NCI-H748 treated with DMSO at 0.1 percent for 48 hours (cell line): ENCODE measurements at places on chromosomes 2 and 18.

GRCh38 chr2:212672186-212672585 lies 133.6 kb upstream of the ERBB4 start:
- no peak for DNase-seq

GRCh38 chr2:96273763-96274162 lies 7.7 kb downstream of the CIAO1 start:
- no peak for DNase-seq

DNA sequence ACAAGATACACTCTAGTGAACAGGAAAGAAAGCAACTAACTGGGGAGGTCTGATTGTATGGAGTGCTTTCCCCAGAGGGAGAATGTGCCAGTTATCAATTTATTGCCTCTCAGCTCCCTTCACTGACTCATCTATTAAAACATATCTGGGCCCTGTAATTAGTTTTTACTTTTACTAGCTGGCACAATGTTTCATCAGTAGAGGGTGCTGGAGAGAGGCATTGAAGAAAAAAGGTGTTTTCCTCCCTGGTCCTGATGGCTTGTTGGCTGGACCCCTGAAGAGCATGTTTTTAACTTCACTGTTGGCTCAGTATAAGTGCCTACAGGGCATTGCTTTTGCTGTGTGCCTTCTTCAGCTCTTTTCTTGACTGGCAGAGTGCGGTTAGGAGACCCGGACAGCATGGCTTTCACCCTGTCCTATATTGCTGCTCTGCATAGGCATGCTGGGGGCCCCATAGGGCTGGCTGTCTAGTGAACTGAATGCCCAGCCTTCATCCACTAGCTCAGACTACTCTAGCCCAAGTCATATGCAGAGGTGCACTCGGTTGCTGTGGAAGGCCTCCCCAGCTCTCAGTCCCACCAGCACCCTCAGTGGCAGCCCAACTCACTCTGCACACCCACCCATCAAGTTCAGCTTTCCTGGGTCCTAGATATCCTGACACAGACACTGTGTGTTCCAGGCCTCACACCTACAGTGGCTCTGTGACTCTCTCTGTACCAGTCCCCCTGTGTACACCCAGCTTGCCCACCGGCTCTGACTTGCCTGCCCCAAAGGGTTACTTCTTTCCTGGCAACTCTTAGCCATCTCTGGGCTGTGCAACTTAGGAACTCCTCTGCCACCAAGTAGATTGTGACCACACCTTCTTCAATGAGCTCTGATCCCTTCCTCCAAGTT lies 62.3 kb upstream of the ACYP2 start:
- DNase-seq, result no peak

DNA sequence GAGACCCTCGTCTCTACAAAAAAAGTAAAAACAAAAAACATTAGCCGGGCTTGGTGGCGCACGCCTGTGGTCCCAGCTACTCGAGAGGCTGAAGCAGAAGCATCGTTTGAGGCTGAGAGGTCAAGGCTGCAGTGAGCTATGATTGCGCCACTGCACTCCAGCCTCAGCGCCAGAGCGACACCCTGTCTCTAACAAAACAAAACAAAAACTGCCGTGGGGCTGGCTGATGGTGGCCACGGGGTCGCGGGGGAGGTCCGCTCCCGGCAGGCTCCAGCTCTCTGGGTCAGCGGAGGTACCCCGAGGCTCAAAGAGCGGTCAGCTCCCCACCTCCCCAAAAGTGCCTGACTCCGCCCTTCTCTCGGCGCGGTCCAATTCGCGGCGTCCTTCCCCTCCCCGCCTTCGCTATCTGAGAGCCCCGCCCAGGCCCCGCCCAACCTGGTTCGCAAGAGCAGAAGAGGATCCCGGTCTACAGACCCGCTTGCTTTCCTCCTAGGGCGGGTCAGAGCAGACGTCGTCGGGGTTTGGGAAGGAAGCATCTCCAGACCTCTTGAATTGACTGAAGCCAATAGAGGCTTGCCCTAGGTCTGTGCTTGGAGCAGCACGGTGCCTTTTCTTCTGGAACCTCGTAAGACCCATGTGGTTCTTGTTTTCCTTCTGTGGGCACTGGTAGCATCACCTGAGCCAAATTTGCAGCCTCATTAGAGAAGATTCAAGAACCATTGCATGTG lies 7.8 kb downstream of the RAX start:
- peak; percentile 12 for DNase-seq

DNA sequence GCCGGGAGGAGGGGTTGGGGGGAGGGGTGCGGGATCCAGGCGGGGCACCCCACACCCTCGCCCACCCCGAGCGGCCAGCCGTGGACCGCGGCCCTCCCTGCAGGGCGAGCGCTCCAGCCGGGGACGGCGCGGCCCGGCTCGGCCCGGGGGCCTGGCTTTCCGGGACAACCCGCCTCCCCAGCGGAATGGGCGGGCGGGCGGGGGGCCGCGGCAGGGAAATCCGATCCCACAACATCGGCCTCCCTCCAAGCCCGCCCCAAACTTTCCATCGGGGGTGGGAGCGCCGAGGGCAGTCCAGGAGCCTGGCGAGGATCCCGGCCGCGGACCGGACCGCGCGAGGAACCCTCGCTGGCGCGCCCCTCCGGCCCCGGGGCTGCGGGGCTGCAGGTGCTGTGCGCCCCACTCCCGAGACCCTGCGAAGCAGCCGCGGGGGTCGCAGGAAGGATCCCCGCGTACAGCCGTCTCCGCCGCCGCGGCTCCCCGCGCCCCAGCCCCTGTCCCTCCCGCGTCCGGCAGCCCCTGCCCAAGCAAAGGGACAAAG lies 529 bp downstream of the SEMA4C start:
- no peak for DNase-seq

GRCh38 chr2:88932686-88933085 lies 241.2 kb downstream of the RPIA start:
- no peak for DNase-seq

- DNase-seq, result no peak
These were observed 236.0 kb downstream of the CYRIA start for GRCh38 chr2:16429431-16430145.

- no peak for DNase-seq
These were observed 64.5 kb upstream of the RPE start for GRCh38 chr2:209937893-209938292.

DNA sequence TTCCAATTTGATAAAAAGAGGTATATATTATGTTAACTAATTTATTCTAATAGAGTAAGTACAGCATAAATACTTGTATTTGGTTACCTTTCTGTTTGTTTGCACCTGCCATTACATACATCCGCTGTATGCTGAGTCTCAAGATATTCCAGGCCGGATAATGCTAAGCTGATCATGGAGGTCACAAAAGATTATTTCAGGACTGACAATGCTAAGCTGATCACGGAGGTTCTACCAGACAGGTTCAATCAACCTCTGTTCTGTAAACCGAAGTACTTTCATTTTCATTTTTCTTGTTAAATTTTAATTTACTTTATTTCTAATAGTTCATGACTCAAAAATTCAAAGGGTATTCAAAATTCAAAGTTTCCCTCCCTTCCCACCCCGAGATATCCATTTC lies 31.1 kb downstream of the PNO1 start:
- DNase-seq, result no peak

DNA sequence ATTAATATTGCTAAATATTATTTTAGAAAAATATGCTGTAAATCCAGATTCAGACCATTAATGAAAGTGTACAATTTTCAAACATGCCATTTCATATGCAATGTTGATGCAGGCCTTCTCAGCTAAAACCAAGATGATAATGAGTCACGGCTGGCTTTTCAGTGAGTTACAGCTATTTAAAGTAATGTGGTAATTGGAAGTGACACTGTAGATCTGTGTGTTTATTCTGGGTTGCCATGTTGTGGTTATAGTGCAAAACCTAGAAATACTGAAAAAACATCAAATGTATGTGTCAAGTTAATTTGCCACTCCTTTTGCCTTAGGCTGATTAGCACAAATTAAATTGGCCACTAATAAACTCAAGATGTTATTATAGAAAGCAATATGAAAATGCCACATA lies 506.6 kb downstream of the ERBB4 start:
- DNase-seq, result no peak

DNA sequence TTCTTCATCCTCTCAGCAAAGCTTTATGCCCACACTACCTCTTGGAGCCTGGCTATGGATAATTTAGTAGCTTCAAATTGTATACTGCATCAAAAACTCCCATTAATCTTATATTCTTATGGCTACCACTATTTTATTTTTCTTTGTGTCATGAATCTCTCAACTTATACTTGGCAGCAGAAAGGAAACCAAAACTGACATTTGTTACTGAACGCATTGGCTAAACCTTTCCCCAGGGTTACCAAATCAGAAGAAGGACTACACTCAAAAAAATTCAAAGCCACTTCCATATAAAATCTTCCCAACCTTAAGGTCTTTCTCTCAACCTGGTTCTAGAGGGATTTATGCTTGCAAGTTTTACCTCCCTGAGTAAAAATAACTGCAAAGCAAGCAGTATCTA lies 97.0 kb upstream of the REG3G start:
- DNase-seq, result no peak

GRCh38 chr2:144939590-144939989 lies 419.7 kb upstream of the ZEB2 start:
- no peak for DNase-seq

DNA sequence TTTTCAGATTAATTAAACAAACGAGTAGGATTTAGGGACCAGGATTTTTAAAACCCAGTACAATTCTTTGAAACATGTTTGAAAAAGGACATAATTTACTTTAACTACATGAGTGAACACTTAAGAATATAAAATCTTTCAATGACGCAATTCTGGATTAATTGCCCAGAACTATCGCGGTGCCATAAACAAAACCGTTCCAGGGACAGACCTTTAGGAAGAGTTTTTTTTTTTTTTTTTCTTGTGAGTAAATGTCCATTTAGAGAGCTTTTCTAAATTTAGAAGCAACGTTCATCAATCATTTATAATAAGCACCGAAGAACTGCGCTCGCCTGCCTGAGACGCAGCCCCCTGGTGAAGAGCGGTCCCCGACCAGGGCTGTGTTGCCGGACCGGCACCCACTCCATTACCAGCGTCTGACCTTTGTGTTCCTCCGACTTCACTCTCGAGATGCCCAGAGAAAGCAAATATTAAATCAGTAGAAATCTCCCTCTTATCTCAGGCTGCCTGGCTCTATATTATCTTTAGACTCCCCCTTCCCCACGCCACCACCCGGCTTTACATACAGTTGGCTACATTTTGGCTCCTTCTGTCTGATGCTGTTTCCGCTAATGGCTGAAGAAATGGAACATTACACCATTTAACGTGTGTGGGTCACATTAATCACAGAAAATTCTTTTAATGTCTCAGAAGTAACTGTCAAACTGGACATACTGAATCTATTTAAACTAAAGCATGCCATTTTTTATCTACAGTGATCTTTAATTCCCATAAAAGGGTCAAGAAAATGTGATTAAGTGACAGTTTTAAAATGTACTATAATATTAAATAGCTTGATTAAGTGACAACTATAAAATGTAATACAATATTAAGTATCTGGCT lies 364.0 kb upstream of the MEIS1 start:
- DNase-seq, result peak; percentile 3

GRCh38 chr2:182920631-182921056 lies 54.2 kb upstream of the FRZB start:
- no peak for DNase-seq

GRCh38 chr2:170827841-170828532 lies 11.3 kb downstream of the GAD1 start:
- DNase-seq, result no peak

GRCh38 chr18:59062643-59063006 lies 77.1 kb upstream of the SEC11C start:
- DNase-seq, result no peak

DNA sequence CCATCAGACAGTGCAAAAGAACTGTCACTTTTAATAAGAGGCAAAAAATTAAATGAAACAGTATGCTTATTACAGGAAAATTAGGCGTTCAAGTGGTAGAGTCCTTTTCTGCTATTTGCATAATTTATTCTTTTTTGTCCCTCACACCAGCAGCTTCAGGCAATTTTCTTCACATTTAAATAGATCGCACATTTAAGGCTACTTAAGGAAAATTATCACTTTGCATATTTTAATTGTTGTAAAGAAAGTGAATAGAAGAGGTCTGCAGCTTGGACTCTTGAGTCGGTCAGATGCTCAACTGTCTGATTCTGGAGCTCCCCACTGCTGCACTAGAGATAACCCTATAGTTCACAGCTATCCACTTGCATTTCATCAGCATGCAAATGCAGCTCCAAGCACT lies 141.3 kb downstream of the FIGN start:
- no peak for DNase-seq

- no peak for DNase-seq
These were observed 151.1 kb upstream of the MSH6 start for GRCh38 chr2:47631792-47632398.

DNA sequence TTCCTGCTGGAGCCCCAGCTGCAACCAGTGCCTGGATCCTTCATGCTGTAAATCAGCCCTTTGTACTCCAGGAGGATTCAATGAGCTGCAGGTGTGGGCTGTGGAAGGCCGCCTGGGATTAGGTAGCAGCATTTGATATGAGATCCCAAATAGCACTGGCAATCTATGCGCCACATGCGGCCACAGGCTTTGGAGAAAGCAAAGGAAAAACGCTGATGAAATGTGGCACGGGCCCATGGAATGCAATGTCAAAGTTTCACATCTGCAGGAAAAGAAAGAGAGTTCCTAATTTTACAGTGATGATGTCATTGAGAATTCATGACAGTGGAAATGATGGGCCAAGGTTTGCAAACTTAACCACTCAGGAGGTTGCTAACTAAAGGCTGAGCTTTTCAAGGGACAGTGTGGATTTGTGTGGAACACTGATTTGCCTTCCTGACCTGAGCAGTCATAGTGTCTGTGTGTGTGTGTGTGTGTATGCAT lies 216.4 kb upstream of the OSR1 start:
- no peak for DNase-seq

GRCh38 chr18:12374401-12374800 lies 2.6 kb downstream of the AFG3L2 start:
- DNase-seq, result no peak

GRCh38 chr18:28802546-28802945 lies 625.6 kb upstream of the CDH2 start:
- no peak for DNase-seq

- DNase-seq, result no peak
These were observed 10.9 kb upstream of the HS6ST1 start for GRCh38 chr2:128329607-128330006.

GRCh38 chr2:86453836-86454235 lies 12.7 kb downstream of the KDM3A start:
- no peak for DNase-seq

DNA sequence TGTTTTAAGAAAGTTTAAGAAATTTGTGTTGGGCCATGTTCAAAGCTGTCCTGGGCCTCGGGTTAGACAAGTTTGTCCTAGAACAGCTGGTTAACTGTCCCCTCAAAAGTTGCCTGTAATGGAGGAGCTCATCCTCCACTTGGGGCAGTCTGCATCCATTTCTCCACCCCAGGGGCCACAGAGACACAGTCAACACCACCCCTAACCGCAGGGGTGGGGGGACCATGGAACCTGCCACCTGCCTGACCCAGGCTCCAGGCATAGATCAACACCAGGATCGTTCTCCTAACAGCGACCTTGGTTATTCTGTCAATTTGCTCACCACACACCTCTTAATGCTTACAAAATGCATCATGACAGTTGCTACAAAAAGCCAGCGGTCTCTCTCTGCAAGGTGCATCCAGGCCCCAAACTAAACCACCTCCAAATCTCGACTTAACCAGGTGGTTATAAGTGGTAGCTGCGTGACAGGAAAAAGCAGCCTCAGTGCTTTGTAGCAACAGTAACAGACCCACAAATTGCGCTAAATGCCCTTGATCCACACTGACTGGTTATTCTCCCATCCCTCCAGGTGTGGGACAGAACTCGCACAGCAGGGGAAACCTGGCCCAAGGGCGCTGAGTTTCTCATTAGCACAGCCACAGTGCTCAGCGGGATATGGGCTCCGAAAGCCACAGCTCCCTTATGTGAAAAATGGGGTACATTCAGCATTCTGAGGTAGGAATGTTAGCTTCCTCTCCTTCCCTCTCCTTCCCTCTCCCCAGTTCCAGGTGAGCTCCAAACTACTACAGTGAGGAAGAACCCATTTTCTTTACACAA lies 48.0 kb downstream of the HDLBP start:
- no peak for DNase-seq
